B cell (primary cell): ENCODE measurements at places on chromosomes 1 and 21.

- DNase-seq, result no peak
These were observed 35.0 kb downstream of the MORN1 start for GRCh38 chr1:2356401-2356800.

- no peak for DNase-seq
These were observed 11.0 kb upstream of the DDR2 start for GRCh38 chr1:162621256-162621655.

- no peak for DNase-seq
These were observed 99.1 kb upstream of the RAB3GAP2 start for GRCh38 chr1:220371324-220371723.

DNA sequence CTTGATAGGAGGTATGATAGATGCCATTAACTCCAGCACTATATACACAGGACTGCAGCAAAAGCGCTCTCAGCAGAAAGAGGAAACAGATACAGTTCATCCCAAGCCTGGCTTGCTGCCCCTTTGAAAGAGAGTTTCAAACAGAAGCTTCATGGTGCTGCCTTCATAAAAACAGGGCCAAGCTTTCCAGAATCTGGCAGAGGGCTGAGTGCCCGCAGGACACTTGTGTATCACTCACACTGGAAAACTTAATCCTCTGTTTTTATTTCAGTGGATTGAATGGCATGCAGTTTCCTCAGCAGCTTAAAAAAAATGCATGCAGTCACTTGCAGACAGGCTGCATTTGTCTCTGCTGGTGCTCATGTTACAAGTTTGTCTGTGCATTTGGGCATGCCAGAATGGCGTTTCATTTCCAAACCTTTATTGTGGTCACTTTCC lies 40.4 kb downstream of the KCNJ15 start:
- DNase-seq, result no peak
